ENCODE measurements at places on chromosomes 7 and 10.

GRCh38 chr7:115749924-115750323 is 280.6 kb downstream of the TFEC start:
- no peak for DNase-seq

- no peak for DNase-seq
Measured at GRCh38 chr10:133489816-133490588, 36.3 kb downstream of the SCART1 start.

DNA sequence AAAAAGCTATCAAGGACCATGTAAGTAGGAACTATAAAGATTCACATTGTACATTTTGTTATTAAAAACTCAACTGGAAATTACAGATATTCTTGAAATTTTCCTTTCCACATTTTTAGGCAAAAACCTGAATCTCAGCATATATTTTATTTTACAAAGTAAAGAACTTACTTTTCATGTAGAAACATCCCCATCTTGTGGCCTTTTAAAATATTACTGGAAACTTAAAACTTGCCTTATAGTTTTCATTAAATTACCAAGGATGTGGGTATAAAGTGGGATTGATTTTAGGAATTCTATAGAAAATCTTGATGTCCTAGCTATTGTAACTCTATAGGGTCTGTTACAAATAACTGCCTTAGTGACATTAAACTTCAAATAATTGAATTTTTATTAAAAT is 10.6 kb downstream of the DBF4 start:
- peak; percentile 57 for DNase-seq

DNA sequence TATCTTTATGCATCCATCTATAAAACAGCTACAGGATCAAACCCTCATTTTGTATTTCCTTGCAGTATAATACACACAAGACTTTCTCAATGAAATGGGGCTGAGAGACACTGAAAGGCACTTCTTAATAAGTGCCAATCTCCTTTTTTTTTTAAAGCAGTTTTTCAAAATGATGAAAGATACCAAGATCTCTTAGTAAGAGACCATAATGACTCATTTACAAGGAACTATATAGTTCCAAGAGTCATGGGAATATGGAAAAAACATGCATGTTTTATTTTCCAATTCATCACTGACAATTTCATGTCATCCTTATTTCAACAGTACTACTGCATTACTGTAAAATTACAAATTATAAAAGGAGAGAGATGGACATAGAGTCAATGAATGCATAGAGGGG is 973.7 kb downstream of the GATA3 start:
- no peak for DNase-seq

- peak; percentile 90 for DNase-seq
Measured at GRCh38 chr7:130912862-130913638, 179.0 kb upstream of the KLF14 start.

- DNase-seq = no peak
Measured at GRCh38 chr7:81761821-81762220, 8.0 kb downstream of the HGF start.

DNA sequence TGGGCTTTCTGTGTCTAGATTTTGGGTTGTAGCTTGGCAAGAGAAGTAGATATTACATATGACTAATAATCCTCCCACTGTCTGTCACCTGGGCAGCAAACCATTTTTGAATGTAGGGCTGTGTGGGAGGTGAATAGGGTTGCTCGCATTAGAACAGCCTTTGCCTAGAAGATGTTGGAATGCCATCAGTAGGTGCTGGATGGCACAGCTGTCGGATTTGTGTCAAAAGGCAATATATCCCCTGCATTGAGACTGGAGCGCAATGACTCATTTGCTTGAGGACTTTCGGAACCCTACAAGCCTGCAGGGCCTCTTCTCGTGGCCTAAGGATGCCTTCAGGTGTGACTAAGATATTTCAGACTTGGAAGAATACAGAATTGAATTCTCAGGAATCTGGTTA is 323.8 kb downstream of the GPR158 start:
- DNase-seq = no peak

DNA sequence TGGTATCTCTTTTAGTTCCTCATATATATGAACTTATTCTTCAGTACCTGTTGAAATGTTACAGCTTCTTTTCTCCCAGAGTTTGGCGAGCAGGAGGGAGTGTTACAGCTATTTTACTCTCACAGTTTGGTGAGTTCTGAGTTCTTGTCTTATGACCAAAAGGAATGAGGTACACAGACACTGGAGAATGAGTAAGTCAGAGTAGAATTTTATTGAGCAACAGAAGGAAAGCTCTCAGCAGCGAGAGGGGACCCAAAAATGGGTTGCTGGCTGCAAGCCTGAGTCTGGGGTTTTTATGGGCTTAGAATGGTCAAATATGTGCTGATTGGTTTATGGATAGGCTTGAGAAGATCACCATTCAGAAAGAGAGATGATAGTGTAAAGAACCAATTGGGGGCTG is 175.2 kb downstream of the CDK14 start:
- no peak for DNase-seq

DNA sequence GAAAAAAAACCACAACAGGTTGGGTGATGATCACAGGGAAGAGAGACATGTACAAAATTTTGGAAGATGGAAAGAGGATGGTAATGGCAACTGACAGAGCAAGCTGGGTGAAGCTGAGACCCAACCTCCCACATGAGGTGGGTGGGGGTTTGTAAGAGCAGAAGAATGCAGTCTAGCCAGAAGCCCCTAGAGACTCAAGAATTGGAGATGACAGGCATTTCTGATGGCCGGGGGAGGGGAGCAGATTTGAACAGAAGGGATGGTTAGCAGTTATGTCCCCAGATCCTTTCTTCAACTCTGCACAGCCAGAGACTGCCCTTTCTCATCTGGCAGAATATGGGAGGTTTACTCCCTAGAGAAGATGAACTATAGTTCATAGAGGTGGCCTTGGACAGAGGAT is 208.0 kb downstream of the GALNT17 start:
- DNase-seq = no peak

DNA sequence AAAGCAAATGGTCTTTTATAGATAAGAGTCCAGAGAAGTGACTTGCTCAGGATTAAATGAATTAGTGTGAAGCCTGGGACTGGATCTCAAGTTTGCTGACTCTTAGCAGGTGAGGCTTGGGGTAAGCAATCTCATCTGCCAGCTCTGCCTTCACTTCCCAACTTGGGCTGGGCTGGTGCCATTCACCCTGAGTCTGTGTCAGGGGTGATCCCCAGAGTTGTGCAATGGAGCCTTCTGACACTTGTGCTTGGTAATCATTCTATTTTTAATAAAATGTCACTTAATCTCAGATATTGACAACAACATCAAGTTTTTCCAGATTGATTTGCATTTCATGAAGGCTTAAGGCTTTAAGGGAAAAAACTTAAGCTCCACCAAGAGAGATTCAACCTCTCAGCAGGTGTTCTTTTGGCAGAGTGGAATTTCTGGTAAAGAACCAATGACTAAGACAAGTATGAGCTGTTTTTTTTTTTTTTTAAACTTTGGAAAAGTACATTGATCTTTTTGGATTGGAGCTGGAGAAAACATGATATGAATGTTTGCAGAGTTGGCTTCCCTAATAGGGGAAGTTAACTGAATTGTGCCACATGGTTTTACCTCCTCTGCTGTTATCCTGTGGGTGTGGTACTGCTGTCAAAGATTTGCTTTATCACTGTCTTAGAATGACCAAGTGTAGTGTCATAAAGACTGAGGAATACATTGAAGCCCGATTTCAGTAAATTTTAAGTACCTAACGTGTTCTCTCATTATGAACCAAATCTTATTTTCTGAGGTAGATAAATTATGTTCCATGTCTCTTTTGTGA is 48.6 kb upstream of the GPR37 start:
- DNase-seq = no peak

DNA sequence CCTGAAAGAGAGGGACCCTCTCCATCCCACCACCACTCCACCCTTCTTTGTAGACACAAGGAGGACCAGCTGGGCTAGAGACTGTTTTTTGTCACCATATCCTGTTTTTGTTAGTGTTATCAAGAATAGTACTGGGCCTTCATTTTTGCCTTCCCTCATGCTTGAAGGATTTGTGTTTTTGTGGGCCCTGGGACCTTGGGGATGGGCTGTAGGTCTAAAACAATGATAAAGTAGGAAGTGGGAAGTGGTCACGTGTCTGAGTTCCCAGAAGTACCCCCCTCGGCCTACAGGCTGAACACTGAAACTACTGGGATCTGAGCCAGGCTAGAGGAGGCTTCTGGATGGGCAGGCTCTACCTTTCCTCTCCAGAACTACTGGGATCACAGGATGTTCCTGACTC is 8.9 kb downstream of the AGFG2 start:
- no peak for DNase-seq

DNA sequence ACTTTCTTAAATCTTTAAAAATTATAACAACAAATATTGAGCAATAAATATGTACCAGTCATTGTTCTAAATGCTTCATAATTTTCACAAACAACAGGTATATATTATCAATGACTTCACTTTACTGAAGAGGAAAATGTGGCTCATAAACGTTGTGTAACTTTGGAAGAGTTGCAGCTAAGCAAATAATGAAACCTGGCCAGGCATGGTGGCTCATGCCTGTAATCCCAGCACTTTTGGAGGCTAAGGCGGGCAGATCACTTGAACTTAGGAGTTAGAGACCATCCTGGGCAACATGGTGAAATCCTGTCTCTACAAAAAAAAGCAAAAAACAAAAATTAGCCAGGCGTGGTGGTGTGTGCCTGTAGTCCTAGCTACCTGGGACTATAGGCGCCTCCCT is 71.9 kb upstream of the AMPH start:
- no peak for DNase-seq
